ENCODE measurements at places on chromosomes 2 and 18.

DNA sequence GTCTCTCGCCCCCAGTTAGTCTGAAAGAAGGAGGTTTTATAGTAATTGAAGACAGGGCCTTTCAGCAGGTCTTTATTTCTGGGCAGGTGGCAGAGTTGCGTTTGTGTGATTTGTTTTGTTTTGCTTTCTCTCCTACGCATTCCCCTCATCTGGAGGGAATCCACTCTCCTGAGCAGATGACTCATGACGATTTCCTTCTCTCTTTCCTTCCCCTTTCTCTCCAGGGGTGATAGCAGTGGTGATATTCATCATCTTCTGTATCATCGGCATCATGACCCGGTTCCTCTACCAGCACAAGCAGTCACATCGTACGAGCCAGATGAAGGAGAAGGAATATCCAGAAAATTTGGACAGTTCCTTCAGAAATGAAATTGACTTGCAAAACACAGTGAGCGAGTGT is 888.8 kb downstream of the CNTNAP5 start:
- DNase-seq = no peak

DNA sequence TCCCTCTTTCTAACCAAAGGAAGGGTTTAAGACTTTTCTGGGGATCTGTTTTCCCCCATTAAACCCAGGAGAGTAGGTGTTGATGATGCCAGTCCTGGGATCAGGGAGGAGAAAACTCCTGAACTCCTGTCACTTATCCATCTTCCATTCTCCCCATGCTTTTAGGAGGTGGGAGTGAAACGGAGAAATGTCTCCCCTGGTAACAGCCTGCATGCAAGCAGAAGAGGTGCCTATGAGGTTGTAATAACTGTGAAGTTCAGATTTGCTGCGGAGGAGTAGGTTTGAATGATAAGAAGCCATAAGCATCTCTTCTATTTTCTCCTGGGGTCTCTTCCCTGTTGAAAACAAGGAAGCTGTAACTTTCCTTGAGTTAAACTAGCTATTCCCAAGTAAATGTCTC is 150.8 kb downstream of the SLC4A3 start:
- DNase-seq = no peak

- DNase-seq = no peak
These were observed 560.6 kb upstream of the ID2 start for GRCh38 chr2:8121022-8121825.

- no peak for DNase-seq
These were observed 45.5 kb downstream of the SERPINB7 start for GRCh38 chr18:63820694-63821093.

DNA sequence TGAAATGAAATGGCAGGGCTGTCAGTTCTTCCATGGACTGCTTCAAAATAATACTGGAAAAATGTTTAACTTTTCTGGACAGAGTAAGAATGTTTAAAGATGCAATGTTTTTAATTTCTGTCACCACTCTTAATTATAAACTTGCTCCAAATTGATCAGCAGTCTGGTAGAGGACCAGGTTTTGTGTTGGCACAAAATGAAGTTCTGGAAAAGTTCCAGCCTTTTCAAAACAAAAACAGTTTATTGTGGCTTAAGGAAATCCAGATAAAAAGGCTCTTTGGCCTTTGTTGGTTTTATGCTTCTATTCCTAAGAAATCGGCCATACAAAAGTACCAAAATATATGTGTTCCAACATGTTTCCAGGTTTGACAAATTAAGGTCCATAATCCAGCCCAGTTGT is 48.8 kb downstream of the PTRHD1 start:
- no peak for DNase-seq

DNA sequence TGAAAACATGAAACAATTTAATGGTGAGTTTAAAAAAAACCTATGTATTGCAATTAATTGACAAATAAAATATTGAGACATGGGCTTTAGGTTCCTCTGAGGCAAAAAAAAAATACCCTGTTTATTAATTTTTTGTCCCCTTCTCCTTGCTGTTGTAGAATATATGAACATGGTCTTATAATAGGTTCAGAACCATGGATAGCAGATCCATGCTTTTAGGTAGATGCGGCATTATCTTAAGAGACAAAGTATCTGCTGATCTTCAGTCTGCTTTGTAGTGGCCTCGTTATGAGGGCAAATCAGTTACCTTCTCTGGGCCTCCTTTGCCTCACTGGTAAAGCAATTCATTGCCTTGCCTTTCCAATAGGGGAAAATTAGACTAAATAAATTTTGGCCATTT is 850.7 kb downstream of the NRXN1 start:
- DNase-seq = no peak

DNA sequence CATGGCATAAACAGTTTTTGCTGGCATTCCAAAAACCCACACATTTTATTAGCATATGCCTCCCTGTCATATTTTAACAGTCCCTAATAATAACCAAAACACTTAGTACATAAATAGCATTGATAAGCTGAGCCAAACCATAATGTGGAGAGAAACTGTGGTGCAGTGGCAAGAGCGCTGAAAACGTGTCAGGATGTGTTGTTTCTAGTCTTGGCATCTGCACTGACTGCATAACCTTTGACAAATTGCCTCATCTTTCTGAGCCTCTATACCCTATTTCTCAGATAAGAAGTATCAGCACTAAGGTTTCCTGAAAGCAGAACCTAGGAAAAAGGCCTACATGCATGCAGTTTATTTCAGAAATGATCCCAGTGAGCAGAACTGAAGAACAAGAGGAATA is 41.4 kb downstream of the RAD51AP2 start:
- no peak for DNase-seq
